ENCODE measurements at places on chromosomes 1 and 21.
A peak's percentile ranks its signal among the peaks of the same experiment; 100 is the strongest.

GRCh38 chr1:235417086-235417697, 50.0 kb downstream of the TBCE start:
- peak; percentile 83 for DNase-seq

DNA sequence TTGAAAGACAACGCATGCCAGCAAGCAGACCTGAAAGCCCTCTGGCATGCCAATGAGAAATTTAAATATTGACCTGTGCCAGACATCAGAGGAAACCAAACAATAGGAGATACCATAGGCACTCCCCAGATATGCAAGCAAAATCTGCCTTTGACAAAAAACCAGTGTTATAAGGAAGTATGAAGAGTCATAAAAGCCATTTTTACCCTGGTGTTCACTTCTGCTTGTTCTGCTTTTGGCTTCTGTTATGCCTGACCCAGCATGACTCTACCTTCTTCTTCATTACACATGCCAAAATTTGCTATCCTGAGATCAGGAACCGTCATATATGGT, 26.4 kb downstream of the NPHS2 start:
- DNase-seq, result no peak

DNA sequence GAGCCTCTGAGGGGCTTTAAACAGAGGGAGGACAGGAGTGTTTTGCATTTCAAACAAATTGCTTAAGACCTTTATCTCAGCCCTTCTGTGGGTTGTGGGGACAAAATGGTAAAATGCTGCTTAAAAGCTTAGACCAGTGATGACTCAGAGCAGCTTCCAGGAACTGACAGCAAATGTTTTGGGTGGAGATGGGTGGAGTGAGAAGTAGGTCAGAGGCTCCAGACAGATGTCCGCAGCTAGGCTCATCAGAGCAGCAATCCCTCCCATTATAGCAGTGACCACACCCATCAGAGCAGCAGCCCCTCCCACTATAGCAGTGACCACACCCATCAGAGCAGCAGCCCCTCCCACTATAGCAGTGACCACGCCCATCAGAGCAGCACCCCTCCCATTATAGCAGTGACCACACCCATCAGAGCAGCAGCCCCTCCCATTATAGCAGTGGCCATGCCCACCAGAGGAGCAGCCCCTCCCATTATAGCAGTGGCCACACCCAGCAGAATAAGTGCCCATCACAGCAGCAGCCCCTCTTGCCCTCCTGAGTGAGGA, 532.2 kb downstream of the MATN1 start:
- peak; percentile 69 for DNase-seq

DNA sequence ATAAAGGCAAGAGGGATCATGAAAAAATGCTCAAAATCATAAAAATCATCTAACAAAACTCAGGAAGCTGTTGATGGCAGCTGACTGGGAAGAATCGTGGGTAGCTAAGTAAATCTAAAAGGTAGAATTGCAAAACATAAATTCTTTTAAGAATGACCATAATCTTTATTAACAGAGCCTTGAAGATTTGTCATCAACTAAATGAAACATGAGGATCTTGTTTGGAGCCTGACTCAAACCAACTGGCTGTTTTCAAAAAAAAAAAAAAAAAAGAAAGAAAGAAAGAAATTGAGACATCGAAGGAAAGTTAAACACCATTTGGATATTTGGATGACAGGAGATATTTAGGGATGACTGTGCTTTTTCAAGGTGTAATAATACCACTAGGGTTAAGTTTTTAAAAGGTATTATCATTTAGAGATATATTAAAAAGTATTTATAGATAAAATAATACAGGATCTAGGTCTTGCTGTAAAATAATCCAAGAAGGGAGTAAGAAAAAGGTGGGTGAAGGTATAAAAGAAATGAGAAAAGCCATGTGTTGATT, 48.6 kb downstream of the CD34 start:
- no peak for DNase-seq

DNA sequence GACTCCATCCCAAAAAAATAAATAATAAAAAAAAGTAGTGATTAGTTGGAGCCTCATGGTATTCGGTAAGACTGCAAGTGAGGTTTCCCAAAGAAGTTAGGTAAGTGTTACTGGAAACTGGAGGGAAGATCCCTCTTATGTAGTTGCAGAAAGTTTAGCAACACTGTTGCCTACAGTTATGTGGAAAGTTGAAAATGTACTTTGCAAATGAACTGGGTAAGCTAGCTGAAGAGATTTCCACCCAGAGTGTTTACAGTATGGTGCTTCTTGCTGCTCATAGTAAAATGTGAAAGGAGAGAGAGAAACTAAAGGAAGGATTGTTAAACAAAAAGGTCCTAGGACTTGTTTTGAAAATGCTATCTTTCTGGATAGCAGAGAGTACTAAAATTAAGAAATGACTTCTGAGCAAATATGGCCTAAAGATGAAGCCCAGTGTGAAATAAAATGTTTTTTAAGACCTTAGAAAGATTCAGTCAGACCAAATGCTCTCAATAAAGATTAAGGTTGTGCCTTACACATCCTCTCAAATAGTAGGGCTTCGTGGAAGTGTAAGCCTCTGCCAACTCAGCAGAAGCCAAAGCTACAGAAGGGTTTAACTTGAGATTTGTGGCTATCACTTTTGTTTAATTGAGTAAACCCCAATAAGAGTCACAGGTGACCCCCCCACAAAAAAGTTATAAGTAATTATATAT, 31.5 kb downstream of the RPS6KC1 start:
- DNase-seq, result no peak

GRCh38 chr1:181645171-181645570, 161.9 kb downstream of the CACNA1E start:
- no peak for DNase-seq

GRCh38 chr1:54885807-54886723, 930 bp downstream of the DHCR24 start:
- peak; percentile 75 for DNase-seq

GRCh38 chr1:219041141-219041540, 132.5 kb upstream of the LYPLAL1 start:
- DNase-seq, result no peak

DNA sequence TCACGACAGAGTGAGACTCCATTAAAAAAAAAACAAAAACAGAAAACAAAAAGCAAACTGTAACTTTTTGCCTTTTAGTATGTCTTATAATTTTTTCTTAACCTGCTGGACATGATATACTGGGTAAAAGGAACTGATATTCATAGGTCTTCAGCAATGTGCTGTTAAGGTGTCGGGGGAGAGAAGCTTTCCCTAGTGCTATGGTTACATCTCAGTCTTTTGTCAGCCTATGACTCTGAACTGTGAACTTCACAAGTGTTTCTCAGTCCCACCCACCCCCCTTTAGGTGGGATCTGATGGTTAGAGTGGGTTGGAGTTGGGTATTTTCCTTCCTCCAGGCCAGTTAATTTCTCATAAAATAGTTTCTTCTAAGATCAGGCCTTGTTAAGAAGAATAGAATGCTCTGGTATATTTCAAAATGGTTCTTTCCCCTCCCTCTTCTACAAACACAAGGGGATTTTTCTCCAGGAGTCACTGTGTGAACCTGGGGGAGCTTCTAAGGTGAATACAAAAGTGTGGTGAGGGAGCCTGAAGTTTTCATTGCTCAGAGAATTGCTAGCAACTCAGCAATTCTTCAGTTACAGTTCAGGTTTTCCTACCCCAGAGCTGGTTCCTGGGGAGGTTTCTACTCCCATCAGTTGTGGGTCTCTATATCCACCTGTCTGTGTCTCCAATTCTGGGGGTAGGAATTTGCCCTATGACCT, 16.1 kb upstream of the EDARADD start:
- DNase-seq, result no peak

DNA sequence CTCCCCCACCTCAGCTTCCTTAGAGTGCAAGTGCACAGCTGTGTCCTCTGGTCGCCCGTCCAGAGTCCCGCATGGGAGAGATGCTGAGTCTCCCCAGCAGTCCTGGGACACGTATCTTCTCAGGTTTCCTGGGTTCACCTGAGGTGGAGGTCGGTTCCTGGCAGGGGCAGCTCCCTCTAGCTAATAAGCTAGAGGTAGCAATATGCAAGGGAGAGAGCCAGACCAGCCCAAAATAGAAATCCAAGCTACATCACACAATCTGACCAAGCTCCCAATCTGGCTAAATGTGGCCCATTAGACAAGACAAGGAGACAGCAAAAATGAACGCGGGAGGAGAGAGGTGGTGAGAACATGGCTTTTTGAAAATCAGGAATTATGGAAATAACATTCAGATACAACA, 30.9 kb upstream of the CADM3 start:
- DNase-seq, result no peak

GRCh38 chr1:89608319-89608983, 24.5 kb upstream of the LRRC8C start:
- DNase-seq, result no peak

GRCh38 chr1:179745131-179745611, 2.1 kb downstream of the FAM163A start:
- no peak for DNase-seq

DNA sequence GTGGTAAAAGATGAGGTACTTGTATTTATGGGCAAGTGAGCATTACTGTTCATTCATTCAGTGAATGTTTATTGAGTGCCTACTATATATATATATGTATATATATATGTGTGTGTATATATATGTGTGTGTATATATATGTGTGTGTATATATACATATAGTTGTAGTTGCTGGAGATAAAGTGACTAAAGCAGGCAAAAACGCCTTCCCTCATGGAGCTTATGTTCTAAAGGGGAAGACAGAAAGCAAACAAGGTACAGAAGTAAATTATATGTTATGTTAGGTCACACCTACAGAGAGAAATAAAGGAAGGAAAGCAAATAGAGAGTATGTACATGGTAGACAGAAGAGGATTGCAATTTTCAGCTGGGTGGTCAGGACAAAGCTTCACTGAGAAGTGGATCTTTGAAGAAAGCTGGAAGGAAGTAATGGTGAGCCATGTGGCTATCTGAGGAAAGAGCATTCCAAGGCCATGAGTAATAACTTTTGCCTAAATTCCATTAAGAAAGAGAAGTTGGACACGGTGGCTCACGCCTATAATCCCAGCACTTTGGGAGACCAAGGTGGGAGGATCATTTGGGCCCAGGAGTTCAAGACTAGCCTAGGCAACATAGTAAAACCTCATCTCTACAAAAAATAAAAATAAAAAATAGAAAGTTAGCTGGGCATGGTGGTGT, 33.5 kb upstream of the KLF17 start:
- peak; percentile 66 for DNase-seq
